H4 (cell line): ENCODE measurements at places on chromosomes 4 and X.

- peak; percentile 44 for DNase-seq
Measured at GRCh38 chrX:24396236-24396930, 35.9 kb downstream of the SUPT20HL1 start.

- peak; percentile 82 for DNase-seq
Measured at GRCh38 chr4:38323141-38323641, 340.8 kb upstream of the KLF3 start.

DNA sequence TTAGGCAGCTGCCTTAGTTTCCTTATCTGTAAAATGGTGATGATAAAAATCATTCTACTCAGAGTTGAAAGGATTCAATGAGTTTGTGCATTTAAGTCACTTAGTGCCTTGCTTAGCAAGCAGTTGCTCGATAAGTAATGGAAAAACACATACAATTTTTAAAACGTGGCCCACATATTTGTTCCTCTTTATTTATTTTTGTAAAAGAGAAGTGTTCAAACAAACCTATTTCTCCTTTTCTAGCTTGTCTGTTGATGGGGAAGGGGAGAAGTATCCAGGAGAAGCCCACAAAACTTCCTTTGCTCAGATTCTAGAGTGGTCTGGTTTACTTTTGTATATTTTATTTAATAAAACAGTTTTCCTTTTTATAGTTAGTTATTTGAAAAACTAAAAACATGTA is 3.3 kb upstream of the HPGDS start:
- DNase-seq: no peak

- no peak for DNase-seq
Measured at GRCh38 chrX:2468261-2469195, 32.2 kb downstream of the DHRSX start.

DNA sequence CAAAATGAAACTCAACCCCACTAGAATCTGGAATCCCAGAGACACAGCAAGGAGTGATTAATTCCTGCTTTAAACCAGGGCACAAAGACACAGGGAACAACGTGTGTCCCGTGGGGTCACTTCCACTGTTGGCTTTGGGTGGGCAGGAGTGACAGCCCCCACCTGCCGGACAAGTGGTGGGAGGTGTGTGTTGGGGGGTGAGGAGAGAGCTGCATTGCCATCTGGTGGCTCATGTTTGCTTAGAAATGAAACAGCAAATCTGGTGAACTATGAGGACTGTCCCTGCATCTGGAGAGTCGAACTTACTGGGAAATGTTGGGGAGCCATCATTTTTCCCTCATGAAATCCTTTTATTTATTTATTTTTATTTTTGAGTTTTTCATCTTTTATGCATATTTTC is 75.9 kb upstream of the AFAP1 start:
- peak; percentile 39 for DNase-seq

DNA sequence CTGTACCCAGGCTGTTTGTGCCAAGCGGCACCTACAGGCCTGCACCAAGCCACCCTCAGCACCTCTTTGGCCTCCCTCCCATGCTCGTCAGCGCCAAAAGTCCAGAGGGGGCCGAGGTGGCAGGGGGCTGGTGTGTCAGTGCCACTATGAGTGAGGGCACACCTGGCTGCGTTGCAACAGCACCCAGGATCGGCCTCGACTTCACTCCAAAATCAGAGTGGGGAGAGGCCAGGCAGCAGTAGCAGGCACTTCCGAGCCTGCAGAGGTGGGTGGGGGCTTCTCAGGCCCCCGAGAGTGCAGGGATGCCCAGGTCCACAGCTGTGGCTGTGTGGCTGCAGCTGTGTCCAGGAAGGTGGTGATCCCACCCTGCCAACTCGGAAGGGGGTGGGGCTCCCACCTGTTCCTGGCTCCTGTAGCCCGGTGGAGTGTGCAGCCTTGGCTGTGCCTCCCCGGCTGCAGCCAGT is 58.5 kb downstream of the PPA2 start:
- DNase-seq: no peak

- DNase-seq: no peak
Measured at GRCh38 chrX:17860179-17860780, 818 bp downstream of the RAI2 start.

DNA sequence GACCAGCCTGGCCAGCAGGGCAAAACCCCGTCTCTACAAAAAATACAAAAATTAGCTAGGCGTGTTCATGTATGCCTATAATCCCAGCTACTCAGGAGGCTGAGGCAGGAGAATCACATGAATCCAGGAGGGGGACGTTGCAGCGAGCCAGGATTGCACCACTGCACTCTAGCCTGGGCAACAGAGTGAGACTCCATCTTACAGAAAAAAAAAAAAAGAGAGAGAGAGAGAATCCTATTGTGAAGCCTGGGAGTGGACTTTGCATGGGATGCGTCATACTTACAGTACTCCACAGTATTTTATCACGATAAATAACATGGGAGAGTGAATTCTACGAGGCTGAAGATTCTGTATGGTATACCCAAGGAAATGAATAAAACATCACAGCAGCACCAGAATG is 139.6 kb downstream of the AASDH start:
- no peak for DNase-seq

DNA sequence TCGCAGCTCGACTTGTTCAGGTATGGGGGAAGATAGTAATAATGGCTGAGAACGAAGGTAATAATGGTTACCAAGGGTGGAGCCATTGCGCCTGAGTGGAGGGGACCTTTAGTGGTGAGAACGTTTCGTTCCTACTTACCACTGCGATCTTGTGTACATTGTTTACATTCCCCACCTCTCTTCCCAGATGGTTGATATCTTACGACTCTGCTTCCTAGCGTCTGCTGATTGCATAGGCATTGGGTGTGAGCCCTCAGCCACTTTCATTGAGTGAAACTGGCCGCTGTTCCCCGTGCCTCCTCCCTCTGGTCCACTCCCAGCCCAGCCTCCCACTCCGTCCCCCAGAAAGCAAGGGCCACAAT is 850 bp downstream of the IGBP1 start:
- DNase-seq: peak; percentile 3

DNA sequence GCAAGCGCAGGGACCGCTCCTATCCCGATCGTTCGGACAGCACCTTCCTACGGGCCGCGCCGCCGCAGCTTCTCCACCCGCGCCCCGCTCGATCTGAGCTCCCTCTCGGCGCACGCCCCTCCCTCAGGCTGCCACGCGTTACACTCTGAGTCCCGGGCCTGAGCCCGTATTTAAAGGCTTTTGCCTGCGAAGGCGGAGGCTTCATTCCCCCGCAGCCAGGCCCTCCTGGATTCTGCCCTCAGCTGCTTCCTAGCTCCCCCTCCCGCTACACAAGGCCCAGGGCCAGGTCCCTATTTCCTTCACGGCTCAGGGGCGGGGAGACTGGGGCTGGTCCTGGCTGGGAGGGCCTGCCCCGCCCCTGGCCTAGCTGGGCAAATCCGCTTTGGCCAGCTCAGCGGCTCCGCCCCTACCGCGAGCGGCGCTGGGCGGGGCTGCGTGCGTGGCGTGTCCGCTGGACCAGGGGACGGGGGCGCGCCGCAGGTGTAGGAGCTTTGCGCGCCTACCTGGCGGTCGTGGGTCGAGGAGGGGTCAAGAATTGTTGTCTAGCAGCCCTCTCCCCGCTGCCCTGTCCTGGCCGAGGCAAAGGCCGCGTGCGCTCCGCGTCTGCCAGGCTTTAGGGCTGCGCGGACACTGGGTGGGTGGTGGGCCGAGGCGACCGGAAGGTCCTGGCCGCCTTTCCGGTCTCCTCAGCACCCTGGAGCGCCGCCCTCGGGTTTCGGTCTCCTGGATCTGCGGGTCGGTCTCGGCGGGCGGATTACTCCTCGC is at the start of gene UGDH:
TSS of gene UGDH (minus strand) at position 144 of the 765 bp plus-strand sequence. CDS start 5,927 bp downstream, outside the sequence.
- peak; percentile 98 for DNase-seq

DNA sequence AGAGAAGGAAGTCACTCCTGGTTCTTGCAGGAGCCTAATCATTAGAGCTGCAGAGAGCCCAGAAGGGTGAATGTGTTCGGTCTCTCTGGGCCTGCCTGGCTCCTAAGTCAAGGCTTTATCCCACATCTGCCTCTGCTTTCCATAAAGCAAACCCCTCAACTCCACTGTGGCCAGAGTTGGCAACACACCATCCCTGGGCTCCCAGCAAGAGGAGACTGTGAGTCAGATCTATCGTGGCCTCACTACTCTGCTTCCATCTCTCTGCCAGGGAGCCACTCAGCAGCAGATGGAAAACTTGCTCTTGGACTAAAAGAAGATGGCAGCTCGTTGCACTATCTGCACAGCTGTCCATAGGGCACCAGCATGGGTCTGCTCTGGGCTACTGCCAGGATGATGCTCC is 348.2 kb downstream of the FBXW7 start:
- DNase-seq: no peak

DNA sequence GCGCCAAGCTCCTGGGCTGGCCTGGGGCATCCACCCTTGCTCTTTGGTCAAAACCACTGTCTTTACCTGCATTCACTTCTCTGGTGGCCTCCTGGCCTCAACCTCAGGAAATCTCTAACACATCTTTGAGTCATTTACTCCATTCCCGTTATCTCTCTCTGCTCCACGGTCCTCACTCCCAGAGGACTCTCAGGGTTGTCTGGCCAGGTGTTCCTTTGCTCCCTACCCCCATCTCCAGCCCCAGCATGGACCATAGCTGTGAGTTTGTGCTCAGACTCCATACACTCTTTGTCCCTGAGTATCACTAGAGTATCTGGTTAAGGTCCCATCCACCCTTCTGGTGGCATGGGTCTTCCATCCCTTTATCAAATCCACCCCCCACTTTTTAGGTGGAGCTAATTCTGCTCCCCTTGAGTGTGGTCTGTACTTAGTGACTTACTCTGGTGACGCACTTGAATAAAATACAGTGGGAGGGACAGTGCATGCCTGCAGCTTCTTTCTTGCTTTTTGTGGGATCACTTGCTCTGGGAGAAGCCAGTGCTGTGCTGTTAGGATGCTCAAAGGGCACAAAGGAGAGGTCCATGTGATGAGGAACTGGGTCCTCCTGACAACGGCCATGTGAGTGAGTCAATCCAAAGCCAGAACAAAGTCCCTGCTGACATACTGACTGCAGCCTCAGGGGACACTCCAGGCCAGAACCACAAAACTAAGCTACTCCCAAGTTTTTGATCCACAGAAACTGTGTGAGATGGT is 44.3 kb downstream of the IGFBP7 start:
- DNase-seq: no peak

GRCh38 chrX:10741550-10741949 is 121.2 kb upstream of the MID1 start:
- no peak for DNase-seq

- DNase-seq: no peak
Measured at GRCh38 chr4:130028552-130028951, 932.6 kb downstream of the C4orf33 start.

DNA sequence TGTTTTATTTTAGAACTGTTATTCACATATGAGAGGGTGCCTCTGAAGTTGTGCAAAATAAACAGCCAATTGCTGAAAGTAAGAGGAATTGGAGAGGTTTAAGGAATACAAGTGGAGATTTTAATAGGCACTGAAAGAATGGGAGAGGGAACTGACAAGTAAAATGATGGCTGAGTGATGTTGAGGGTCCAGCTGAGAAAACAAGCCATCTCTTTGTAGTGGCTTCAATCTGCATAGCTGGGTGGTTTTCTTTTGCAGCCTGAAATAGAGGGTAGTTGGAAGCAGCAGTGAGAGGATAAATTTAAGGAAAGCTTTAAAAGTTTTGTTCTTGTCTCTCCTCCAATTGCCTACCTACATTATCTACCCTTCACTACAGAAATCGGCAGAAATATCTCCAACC is 106.7 kb upstream of the DGKK start:
- no peak for DNase-seq

DNA sequence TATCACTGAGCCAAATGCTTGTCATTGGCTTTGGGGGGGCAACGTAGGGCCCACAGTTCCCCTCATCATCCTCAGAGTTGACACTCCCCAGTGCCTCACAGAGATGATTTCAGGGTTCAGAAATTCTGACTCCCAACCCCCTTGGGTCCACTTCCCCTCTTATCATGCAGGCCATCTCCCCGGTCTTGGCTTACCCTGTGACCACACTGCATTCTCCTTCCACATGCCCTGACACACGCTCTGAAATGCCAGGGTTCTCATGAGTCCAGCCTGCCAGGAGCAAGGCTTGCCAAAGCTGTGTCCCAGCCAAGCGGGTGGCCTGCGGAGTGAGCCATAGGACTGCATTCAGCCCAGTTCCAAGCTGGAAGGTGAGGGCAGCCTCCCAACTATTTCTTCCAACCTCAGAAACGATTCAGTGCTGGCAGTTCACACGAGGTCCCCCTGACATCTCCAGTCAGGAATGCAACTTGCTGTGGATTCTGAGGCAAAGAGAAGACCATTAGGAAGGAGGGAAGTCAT is 101.2 kb downstream of the SMIM20 start:
- DNase-seq: peak; percentile 31

DNA sequence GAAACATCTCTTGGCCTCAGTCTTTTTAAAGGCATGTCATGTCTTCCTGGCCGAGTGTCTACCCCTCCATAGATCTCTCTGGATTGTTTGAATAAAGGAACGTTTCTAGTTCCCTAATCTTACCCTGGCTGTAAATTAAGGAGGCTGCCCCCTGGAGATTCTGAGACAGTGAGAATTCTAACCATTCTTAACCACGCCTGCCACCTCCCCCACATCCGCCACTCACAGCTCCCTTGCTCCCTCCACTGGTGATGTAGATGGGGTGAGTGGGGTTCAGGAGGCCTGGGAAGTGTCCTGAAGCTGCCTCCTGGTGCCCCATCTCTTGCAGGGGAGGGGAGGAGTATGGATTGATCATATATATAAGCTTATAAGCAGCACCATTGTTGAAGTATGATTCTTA is 48.0 kb upstream of the TRIM2 start:
- DNase-seq: no peak

DNA sequence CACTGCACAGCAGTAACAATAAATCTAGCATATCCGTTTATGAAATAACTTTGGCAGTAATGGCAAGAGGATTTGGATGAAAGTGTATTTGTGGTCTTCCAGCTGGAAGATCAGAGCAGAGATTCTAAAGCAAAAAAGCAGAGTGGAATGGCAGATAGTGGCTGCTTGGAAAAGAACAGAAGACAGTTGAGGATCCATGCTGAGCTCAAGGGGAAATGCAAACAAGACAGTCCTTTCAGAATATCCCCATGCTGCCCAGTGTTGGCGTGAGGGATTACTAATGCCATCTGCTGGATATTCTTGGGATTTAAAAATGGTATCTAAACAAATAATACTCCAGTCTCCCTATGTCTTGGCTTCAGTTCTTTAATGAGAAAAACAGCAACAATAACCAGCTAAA is 629.1 kb upstream of the ATOH1 start:
- DNase-seq: peak; percentile 55

GRCh38 chr4:115233600-115233999 is 120.2 kb upstream of the NDST4 start:
- no peak for DNase-seq

DNA sequence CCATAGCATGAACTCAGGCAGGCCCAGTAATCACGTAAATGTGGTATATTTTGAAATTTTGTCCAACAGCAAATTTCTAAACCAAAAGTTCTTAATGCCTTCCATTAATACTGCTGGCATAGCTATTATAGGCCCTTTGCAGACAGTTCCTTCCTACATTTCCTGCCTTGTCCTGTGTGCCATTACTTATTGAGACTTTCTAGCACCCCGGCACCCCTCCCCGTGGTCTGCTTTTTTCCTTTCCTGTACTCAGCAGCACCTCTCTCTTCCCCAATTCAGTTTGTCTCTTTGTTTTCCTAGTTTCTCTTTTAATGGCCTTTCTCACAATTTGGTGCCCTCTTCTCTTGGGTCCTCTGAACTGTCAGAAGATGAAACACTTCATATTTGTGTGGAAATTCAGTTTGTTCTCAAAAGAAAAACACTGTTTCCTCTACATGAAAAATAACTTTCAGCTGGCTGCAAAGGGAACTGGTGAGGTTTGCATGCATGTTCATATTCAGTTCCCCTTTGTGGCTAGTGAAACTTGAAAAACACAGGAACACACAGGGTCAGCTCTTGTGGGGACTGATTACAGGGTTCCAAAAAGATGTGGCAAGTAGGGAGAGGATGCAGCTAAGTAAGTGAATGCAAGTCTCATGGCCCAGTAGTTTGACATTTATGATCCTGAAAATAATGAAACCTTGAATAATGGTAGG is 17.1 kb downstream of the GPR34 start:
- DNase-seq: no peak
